ENCODE measurements at places on chromosomes 16 and 17.

DNA sequence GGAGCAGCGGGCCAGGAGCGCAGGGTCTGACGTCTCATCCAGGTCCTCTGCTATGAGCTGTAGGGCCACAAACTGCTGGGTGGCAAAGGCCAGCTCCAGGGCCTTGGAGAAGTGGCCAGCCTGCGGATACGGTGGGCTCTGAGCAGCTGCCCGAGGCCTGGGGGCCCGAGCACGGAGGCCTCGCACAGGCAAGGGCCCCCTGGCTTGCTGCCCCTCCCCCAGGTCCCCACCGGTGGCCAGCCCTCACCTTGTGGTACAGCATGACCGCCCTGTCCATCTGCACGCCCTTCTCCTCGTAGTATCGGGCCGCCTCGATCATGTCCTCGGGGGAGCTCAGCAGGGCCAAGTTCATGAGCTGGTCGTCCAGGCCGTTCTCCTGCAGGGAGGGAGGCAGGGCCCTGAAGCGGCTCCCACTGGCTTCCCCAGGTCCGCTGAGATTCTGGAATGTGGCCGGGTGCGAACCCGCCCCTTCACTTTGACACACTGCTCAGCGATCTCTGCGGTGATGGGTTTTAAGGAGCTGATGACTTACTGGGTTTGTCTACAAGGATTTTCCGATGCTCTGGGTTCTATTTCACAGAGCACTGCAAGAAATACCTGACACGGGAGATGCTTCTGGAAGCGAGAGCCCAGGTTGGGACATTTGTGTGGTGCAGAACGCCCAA is 9.8 kb upstream of the TMEM204 start:
- DNase-seq = no peak

DNA sequence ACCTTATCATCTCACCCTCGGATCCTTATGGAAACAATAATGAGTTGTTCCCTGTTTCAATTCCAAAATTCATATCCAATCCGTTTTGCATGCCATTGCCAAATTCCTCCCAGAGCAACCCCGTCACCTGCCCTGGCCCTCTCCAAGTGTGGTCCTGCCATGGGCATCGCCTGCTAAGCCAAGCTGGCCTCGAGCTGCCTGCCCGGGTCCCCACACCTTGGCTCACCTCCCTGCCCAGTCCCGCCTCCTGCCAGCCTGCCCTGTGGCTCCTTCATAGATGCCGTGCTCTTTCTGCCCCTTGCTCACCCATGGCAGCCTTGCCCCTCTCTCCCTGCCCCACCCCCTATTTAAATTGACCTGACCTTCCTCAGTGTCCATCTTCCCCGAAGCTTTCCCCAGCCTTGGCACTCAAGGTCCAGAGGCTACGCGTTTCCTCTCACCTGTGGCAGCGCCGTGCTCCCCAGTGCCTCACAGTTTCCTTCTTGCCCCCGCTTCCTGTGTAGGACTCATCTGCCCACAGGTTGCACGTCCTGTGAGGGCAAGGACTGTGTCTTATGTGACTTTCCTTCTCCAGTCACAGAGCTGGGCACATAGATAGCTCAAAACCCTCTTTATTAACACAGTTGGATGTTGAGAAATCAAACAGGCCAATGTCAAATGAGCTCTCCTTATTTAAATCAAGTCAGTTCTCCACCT is 12.7 kb downstream of the MAPT start:
- DNase-seq = no peak

GRCh38 chr17:14334276-14334840 is 33.5 kb downstream of the HS3ST3B1 start:
- DNase-seq = no peak

- DNase-seq = no peak
Measured at GRCh38 chr16:78607022-78607421, 507.6 kb downstream of the WWOX start.

GRCh38 chr17:28178800-28179199 is 136.3 kb downstream of the NLK start:
- no peak for DNase-seq

- no peak for DNase-seq
Measured at GRCh38 chr17:17702449-17703139, 21.3 kb downstream of the RAI1 start.

- DNase-seq = no peak
Measured at GRCh38 chr17:14780097-14780651, 479.3 kb downstream of the HS3ST3B1 start.

DNA sequence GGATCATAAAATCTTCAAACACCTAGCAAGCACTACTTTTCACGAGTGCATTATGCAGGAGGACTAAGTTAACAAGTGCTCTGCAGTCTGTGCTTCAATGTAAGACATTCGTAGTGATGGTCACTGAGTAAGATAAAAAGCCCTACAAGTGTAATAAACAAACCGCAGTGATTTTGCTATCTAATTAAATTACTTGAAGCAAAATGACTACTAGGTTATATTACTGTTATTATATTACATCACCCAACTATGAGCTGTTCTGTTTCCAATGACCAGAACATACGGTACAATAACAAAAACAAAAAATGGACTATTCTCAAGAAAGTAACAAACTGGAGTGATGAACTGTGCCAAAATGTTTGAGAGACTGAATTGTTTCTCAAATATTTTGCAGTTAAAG is 11.2 kb downstream of the KLHL10 start:
- no peak for DNase-seq

GRCh38 chr17:57240648-57241047 is 15.7 kb upstream of the MSI2 start:
- no peak for DNase-seq

DNA sequence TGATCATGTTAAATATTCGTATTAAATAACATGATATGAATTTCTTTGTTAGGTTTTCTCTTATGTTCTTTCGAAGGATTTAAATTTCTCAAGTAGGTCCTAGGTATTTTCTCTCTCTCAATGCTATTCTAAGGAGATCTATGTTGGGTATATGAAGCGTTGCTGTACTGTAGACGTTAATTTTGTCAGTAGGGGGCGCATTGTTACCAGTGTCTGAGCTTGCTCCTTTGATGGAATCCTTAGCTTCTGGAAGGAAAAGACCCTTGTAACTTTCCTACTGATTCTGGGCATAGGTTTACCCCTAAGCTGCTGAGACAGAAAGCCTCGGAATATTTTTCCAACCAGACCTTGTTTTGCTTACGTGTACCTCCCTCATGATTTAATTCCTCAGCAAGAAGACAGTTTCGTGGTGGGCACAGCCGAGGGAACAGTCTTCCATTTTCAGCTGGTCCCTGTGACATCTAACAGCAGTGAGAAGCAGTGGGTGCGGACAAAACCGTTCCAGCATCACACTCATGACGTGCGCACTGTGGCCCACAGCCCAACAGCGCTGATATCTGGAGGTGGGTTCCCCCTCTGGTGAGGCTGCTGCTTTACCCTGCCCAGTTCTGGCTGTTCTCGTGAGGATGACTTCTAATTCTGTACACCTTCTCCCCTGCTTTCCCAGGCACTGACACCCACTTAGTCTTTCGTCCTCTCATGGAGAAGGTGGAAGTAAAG is 17.9 kb downstream of the UTP4 start:
- peak; percentile 80 for DNase-seq

- no peak for DNase-seq
Measured at GRCh38 chr17:79986411-79987186, 49.1 kb downstream of the TBC1D16 start.

DNA sequence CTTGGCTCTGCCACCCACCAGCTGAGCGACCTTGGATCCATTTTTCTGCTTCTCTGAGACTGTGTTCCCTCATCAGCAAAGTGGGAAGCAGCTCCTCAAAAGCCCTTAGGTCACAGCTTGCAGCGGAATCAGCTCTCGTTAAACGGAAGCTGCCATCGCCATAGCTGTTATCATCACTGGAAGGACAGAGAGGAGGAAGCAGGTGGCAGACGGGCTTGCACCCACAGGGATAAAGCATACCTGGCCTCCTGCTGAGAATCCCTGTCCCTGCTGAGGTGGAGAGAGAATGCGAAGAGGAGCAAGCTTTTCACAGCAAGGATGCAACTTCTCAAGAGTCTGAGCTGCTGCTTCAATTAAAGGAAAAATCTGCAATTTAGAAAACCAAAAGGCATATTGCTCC is 106.6 kb downstream of the CLEC16A start:
- no peak for DNase-seq

- DNase-seq = no peak
Measured at GRCh38 chr16:6949240-6949639, 383.4 kb upstream of the RBFOX1 start.

DNA sequence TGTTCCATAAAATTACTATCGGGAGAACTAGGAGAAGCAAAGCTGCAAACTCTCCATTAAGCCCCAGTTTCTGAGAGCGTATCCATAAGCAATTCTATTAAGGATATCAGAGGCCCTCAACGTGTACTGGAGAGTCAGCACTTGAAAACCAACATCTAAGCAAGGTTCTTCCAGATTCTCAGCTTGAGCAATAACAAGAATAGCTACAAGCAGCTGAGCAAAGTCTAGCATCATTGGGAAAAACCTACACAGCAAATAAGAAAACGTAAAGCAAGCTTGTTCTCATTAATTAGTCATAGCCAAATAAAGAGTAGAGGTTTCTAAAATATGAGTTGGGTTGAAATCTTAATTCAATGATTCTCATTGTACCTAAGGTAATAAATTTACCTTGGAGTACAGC is 26.9 kb upstream of the COX10 start:
- no peak for DNase-seq

GRCh38 chr17:44585315-44585714 is 28.0 kb downstream of the FZD2 start:
- DNase-seq = no peak

- DNase-seq = peak; percentile 61
Measured at GRCh38 chr16:80105160-80105559, 435.6 kb upstream of the DYNLRB2 start.

GRCh38 chr16:84820305-84820684 is 510 bp downstream of the CRISPLD2 start:
- no peak for DNase-seq

DNA sequence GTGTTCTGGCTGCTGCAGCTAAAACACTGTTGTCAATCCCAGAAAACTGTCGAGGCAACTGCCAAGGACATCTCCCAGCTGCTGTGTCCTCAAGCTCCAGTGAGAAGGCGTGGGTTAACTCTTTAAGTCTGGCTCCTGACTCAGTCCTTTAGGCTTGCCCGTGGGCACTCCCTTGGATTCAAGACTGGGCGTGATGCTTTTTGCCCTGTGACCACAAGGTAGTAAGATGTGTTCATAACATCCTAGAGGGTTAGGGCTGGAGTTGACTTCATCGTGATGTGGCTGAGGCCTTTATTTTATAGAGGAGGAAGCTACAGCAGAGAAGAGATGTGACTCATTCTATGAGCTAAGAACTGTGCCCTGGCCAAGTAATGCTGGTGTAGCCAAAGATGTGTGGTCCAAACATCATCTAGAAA is 50.9 kb upstream of the TEKT3 start:
- peak; percentile 67 for DNase-seq

GRCh38 chr17:82388223-82388921 is 16.8 kb downstream of the UTS2R start:
- DNase-seq = no peak

DNA sequence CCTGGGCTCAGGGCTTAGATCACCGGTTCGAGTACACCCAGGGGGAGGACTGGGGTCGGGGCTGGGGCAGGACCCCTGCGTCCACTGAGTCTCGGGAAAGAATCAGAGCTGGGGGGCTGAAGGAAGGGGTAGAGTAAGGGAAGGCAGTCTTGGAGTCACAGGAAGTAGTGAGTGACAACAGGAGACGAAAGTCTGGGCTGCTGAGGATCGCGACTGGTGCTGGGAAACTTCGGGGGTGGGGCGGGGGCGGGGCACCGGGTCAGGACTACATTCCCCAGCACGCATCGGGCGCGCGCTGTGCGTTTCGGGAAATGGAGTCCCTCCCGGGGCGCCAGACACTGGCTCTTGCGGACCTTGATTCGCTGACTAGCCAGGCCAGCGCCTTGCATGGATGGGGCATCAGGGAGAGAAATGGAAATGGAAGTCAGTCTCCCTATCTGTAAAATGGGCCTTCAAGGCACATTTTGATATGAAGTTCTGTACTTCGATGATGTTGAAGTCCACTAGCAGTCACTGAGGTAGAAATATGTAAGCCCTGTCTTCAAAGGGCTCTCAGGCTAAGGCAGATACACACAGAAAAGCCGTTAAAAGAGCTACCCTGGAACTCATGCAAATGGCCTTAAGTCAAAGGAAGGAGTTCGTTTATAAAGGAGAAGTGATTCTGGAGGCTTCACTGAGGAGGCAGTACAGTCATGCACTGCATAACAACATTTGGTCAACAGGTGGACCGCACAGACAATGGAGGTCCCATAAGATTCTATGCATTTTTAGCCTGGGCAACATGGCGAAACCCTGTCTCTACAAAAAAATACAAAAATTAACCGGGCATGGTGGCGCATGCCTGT is 697 bp downstream of the CTF1 start:
- peak; percentile 92 for DNase-seq

GRCh38 chr17:48577330-48577945 is 712 bp downstream of the HOXB4 start:
- peak; percentile 64 for DNase-seq
